NCI-H2081 (cell line): ENCODE measurements at places on chromosomes 3 and 15.

GRCh38 chr15:98983334-98983733 lies 24.3 kb downstream of the PGPEP1L start:
- DNase-seq = no peak

DNA sequence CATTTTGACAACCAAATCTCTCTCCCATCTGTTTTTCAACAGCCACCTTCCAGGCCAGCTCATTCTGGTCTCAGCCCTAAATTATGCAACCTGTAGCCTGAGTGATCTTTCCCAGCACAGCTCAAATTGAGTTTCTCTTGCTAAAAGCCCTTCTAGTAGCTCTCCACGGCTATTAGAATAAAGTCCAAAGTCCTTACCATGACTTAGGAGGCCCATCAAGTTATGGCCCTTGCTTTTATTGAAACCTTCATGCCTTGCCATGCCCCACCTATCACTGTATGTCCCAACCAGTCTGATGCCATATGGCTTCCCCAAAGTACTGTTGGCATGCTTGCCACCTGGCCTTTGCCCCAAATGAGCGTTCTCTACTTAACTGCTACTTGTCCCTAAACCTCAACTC lies 303.5 kb upstream of the GADL1 start:
- no peak for DNase-seq

DNA sequence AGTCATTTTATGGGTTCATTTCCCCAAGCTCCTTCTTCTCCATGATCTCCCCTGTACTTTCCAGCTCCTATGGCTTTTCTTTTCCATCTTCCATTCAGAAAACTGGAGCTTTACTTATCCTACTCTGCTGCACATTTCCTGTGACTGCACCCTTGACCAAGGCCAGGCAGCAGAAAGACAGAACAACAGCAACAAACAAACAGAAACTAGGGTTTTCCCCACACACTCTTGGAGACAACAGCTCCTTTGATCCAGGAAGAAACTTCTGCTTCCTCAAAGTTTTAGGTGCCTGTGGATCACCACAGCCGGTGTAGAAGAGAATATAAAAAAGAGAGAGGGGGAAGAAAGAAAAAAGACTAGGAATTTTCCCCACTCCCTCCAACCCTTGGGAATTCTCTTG lies 342.3 kb upstream of the CFAP20DC start:
- DNase-seq = no peak

GRCh38 chr3:186330772-186331460 lies 31.1 kb downstream of the DGKG start:
- no peak for DNase-seq

DNA sequence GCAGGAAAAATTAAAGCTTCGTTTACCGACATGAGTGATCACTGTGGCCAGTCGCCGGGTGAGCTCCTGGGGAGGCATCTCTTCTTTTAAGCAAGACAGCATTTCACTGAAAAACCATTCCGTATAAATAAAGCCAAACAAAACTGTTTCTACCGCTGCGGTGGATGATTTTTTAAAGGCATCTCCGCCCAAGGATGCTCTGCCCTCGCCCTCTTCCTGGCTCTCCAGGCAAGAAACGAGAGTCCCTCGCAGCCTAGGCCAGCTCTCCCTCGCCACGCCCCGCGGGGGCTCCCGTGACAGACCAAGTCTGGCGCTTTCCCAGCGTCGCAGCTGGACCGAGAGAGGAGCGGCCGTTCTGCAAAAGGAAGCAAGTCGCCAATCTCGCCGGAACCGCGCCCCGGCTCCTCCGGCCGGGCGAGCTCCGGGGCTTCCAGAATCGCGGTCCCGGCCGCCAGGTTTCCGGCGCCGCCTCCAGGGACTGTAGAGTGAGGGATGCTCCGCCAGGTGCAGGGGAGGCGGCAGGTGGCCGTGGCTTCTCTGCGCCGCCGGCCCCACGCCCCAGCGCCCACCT lies 458 bp downstream of the MCF2L2 start:
- peak; percentile 85 for DNase-seq

GRCh38 chr3:4061783-4062360 lies 241.3 kb upstream of the SETMAR start:
- no peak for DNase-seq

DNA sequence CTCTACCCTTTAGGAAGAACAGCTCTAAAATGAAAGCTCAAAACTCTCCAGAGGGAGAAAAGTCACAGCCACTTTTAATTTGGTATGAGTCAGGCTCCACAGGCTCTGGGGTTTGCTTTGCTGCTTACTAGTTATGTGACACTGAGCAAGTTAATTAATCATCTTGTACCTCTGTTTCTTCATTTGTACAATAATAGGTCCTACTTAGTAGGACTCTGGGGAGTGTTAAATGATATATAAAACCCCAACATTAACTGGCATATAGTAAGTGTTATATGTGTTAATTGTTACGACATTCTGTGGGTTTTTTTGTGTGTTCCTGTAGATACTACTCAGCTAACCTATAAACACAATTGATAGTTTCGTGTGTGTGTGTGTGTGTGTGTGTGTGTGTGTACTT lies 6.6 kb downstream of the ACKR2 start:
- no peak for DNase-seq

DNA sequence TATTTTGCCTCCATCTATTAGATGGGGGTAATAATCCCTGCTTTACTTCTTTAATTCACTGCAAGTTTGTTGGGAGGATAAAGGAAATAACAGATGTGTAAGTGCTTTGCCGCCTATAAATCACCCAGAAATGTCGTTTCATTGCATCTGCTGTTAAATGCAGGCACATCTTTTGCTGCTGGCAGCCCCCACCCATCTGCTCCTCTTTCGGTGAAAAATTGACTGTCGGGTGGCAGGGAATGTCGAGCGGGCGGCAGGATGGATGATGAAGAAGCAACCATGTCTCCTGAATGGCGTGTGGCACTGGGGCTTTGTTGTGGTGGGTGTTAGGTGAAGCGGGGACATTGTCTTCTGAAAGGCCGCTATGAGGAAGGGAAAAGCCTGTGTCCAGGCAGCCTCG lies 543 bp upstream of the REC114 start:
- no peak for DNase-seq

DNA sequence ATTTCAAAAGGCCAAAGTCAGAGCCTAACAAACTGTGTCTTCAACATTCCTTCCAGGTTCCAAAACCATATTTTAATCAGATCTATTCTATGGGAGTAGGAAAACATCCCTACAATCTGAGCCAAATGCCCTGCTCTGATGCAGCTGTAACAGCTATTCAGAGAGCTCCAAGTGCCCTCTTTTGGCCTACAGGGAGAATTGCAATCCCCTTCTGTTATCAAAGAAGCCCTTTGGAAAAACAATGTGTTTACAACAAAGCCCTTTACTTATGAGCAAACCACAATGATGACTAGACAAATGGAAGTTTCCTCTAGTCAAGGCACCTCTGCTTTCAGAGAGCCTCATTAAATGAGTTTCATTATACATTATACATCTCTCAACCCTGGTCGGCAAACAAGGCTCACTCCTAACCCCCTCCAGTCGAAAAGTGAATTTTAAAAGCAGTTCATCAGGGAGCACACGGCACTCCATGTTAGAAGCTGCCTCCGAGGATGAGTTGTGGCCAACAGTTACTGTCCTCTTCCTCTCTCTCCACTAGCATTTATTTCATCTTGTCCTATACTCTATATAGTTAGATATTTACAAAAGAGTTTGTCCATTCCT lies 42.6 kb upstream of the TMCO5A start:
- peak; percentile 73 for DNase-seq

DNA sequence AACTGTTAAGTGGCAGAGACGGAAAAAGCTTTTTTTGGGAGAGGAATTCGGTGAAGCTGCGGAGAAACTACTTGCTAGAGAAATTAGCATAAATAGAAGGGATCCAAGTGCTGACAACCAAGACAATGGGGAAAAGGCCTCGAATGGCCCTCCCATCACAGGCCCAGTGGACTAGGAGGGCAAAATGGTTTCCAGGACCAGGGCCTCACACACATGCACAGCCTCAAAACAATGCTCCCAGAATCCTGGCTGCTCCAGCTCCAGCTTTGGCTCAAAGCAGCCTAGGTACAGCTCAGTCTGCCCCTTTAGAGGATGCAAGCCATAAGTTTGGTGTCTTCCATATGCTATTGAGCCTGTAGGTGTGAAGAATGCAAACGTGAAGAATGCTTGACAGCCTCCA lies 388.2 kb downstream of the OTOL1 start:
- no peak for DNase-seq

- no peak for DNase-seq
Observed at GRCh38 chr3:4674216-4674615, 181.1 kb downstream of the ITPR1 start.

- no peak for DNase-seq
Observed at GRCh38 chr15:62875626-62876021, 166.9 kb upstream of the TPM1 start.

DNA sequence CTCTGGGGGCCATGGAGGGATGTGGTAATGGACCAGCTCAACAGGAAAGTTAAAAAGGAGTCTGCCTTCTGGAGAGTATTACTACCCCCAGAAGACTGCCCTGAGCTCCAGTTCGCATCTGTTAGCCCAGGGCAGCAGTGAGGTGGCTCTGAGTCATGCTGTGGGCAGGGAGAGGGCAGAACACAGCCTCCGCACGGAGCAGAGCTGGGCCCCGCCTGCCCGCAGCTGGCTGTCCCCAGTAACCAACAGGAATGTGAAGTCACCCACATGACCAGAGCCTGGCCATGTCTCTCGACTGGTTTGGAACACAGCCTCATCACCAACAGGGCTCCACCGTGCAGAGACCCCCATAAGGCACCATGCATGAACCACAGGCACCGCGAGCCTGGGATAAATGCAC lies 62.1 kb downstream of the CYFIP1 start:
- DNase-seq = no peak

GRCh38 chr3:114494498-114494897 lies 200.7 kb downstream of the TIGIT start:
- DNase-seq = no peak

GRCh38 chr3:106756901-106757300 lies 620.3 kb upstream of the CCDC54 start:
- DNase-seq = no peak

GRCh38 chr3:33790091-33790490 lies 8.3 kb upstream of the PDCD6IP start:
- no peak for DNase-seq

DNA sequence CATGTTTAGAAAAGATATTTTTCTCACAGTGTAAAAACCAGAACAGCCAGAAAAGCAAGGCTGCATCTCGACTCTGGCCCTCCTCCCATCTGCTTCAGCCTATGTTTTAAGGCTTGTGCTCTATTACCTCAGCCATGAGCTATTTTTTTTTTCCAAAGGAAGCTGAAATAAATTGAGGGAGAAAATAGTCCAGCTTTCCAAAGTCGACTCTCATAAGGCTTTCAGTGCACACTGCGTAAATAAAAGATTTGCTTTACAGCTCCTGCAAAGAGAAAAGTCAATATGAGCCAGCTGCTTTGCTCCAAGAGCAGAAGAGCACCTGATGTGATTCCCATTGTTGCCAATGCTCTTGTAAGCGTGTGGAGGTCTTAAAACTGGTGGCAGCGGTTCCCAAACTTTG lies 26.7 kb downstream of the SCG3 start:
- DNase-seq = peak; percentile 89

DNA sequence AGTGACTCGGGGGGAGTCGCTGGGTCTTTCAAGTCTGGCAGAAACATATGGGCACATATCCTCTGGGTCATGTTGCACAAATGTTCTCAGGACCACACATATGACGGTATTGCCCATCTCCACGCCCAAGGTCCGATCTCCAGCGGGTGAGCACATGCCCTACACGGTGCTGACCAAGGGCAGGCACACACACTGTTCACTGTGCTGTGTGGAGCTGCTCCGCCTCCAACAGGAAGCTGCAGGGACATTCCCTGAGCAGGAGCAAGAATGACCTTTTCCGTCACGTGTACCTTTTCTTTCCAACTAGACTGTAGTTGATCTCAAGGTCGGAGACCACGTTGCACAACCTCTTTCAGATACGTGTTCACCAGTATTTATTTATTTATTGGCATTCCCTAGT lies 41.7 kb upstream of the B3GNT5 start:
- no peak for DNase-seq

DNA sequence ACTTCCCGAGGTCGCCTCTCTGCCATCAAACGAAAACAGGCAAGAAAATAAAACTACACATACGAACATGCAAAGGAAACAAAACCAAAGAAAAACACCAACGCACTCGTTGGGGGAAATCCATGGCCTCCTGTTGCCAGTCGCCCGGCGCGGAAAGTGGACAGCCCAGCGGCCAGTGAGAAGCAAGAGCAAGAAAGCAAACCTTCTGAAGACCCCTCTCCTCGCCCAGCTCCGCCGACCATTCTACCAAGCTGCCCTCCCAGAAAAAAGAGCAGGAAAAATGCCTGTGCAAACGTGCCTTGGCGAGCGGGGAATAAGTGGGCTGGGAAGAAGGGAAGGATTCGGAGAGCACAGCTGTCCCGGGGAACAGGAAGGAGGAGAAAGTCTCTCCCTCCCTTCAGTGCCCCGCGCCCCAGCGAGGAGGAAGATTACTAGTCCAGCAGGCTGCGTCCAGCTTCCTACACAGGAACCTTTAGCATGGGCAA lies 802 bp upstream of the NECTIN3 start:
- DNase-seq = peak; percentile 52

GRCh38 chr3:30227571-30228301 lies 378.7 kb upstream of the TGFBR2 start:
- no peak for DNase-seq

DNA sequence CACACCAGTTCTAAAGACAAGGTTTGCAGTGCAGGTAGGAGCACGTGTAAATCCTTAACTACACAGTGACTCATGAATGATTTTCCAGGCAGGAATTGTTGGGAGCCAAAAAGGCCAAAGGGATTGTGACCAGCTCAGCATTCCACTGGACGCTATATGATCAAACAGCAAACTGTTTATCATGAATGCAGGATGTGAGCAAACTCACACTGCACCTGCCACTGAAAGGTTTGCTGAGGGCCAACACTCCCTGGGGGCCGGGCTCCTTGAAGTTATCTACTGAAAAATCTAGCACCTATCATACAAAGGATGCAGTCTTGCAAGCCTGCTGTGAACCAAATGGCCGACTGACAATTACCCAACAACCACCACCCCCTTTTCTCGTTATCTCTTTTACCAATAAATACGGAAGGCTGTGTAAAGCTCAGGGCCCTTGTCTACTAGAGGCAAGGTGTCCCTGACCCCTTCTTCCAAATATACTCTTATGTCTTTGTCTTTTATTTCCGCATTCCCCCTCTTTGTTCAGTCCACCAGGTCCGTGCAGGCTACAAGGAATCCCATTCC lies 11.5 kb upstream of the DNASE1L3 start:
- no peak for DNase-seq

- DNase-seq = no peak
Observed at GRCh38 chr3:125137358-125138033, 75.1 kb downstream of the SLC12A8 start.

DNA sequence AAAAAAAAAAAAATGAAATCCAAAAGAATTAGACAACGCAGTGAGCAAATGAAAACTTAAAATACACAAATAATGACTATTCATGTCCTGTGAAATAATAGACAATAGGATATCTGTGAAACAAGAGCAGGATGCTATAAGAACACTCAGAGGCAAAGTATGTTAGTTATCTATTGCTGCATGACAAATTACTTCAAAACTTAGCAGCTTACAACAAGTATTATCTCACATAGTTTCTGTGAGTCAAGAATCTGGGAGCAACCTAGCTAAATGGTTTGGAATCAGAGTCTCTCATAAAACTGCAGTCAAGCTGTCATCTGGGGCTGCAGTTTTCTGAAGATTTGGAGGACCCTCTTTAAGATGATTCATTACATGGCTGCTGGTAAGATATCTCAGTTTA lies 36.5 kb upstream of the ZMAT3 start:
- DNase-seq = no peak
